ENCODE measurements at places on chromosomes 16 and 17.

DNA sequence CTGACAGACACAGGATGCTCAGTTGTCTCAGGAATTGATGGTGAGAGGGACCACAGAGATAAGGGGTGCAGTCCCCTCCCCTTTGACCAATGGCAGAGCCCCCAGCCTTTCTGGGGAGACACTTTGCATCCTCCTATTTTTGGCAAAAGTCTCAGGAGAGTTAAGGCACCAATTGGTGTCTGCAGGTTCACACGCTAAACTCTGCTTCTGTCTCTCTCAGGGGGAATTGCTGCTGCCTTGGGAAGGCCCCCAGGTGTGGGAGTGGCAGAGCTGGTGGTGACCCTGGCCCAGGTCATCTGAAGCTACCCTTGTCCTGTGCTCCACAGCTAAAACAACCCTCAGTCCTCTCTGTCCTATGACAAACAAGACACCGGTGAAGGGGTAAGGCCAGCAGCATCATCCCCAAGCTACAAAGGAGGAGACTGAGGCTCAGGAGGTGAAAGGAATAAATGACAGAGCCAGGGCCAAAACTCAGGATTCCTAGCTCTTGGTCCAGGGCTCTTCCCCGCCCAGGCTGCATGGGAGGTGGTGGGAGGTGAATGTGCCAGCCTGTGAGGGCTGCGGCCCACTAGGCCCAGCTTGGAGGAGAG is 20.3 kb downstream of the OSBPL7 start:
- DNase-seq = no peak

DNA sequence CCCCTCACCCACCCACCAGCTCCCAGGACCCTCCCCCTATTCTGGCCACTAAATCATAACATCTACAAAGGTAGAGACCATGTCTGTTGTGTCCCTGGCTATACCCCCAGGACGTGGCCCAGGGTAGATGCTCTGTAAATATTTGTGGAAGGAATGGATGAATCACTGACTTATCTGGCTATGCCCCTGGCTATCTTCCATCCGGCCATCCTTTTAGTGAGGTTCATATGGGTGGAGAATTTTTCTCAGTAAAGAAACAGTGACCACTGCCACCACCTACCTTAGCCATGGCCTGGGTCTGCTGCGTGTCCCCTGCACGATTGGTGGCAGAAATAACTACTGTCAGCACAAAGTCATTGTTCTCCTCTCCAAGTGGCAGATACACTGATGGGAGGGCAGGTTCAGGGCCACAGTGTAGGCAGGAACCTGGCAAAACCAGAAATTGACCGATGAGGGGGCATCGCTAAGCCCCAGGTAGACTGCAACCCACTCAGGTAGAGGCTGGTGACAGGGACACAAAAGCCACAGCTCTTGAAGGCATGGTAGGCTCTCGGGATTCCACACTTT is 63.1 kb upstream of the BCO1 start:
- DNase-seq = no peak

DNA sequence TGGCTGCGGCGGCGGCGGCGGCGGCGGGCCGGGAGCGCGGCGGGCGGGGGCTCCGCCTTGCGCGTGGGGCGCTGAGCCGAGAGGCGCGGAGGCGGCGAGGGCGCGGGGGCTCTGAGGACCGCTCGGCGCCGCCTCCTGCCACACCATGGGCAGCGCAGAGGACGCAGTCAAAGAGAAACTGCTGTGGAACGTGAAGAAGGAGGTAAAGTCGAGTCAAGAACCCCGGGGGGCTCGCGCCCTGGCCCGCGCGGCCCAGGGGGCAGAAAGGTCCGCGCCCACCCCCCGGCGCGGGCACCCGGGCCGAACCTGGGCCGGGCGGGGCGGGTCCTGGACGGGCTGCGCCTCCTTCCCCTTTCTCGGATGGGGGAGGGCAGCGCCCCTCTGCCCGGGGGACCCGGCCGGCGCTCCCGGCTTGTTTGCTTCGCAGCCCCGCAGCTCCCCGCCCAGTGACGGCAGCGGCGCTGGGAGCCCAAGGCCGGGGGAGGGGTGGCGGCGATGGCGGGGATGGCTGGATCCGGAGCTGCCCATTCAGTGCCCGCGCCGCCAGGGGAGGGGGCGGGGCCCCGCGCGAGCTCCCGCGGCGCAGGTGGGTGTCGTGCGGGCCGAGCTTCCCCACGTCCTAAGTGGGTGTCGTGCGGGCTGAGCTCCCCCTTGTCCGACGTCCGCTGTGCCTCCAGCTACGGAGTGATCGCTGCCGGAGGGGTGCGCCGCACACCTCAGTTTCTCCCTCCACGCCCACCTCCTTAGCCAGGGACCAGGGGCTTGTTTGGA is 428 bp downstream of the SGSM2 start:
- no peak for DNase-seq

DNA sequence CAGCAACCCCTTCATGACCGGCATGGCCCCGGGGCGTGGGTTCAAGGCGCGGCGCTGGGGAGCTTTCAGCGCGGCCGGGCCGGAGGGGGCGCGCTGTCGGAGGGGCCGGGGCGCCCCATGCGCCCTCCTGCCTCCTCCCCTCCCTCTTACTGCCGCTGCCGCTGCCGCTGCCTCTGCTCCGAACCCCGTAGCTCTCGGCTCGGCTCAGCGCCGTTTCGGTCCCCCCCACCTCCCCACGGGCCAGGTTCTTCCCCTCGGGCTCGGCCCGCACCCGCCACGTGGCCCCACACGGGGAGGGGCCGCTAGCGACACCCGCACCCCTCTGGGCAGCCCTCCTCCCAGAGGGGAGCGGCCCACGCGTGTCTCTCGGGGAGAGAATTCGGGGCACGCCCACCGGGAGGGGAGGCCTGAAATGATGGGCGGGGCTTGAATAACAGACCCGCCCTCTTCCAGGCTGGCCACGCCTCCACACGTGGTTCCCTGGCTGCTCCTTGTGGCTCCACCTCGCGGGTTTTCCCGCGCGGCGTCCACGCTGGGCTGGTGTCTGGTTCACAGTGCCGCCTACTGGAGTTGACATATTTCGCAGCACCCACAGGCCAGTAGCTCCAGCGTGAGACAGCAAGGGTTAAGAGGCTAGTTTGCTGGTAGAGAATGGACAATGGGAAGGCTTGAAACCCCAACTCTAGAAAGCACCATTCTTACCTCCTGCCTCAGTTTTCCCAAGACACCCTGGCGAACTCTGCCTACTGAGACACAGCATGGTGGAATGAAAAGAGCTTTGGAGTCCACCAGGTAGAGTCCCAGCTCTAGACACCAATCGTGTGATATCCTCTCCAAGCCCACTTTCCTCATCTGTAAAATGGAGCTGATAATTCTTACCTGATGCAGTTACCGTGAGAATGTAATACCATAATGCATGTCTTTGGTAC is at the start of gene KCNH4:
TSS of gene KCNH4 (minus strand) at position 221 of the 929 bp plus-strand sequence. CDS start at position 24, 197 bp downstream.
- DNase-seq = peak; percentile 66

DNA sequence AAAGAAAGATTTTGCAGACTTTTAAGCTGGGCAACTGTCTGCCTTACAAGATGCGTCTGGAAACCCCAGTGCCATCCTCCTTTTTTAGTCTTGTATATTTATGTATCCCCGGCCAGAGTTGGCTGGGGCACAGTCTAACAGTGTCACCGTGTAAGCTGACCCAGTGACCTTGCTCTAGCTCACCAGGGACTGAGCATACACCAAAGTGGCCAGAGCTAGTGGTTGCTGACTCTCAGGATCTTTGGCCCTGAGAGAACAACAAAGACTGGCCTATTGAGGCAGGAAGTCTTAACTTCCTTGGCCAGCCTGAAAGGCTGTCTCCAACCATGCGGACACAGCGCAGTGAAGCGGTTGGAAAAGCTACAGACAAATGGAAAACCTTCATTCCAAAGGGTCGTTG is 745.2 kb downstream of the WWOX start:
- DNase-seq = no peak

GRCh38 chr16:77480681-77481315 is 46.0 kb upstream of the ADAMTS18 start:
- no peak for DNase-seq

DNA sequence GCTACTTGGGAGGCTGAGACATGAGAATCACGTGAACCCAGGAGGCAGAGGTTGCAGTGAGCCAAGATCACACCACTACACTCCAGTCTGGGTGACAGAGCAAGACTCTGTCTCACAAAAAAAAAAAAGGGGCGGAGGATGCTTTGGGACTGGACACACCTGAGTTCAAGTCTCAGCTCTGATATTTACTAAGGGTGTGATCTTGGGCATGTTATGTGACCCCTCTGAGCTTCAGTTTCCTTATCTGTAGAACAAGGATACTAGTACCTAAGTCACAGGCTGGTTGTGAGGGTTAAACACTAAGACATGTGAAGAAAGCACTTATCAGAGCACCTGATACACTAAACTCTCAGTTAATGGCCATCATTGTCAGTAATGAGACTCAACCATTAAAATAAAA is 25.9 kb downstream of the HOXB1 start:
- no peak for DNase-seq

- no peak for DNase-seq
These were observed 583.4 kb upstream of the PSMD7 start for GRCh38 chr16:73713251-73713650.

GRCh38 chr17:39740357-39741111 is 2.8 kb downstream of the GRB7 start:
- no peak for DNase-seq

DNA sequence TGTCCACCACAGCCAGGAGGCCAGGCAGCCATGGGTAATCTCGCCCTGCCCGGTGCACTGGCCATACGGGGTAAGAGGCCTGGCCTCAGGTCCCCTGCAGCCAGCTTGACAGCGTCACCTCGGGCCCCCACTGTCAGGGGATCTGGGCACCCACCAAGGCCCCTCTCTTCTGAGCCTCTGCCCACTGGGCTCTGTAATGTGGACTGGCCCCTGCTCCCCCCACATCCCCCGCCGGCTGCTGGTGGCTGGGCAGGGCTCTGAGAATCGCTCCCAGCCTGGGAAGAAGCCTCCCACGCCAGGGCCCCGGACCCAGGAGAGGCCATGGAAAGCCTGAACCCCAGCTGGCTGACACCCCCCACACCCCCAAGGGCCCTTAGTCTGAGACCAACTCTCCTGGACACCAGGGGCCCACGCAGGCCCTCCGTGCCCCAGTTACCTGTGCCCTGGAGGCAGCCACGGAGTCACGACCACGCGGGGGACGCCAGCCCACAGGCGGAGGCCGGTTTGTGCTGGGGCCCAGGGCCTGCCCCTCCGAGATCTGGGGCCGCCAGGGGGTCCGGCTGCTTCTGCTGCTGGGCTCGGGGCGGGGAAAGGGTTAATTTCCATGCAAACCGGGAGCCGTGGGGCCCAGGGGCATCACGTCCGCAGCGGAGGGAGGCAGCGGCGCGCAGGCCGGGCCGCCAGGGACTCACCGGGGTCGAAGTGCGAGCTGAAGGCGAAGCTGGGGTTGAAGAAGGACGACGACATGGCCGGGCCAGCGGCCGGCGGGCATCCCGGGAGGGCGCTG is at the start of gene PVALEF:
TSS of gene PVALEF (plus strand) at position 262 of the 787 bp plus-strand sequence. CDS start 15,720 bp downstream, outside the sequence.
- DNase-seq = no peak

DNA sequence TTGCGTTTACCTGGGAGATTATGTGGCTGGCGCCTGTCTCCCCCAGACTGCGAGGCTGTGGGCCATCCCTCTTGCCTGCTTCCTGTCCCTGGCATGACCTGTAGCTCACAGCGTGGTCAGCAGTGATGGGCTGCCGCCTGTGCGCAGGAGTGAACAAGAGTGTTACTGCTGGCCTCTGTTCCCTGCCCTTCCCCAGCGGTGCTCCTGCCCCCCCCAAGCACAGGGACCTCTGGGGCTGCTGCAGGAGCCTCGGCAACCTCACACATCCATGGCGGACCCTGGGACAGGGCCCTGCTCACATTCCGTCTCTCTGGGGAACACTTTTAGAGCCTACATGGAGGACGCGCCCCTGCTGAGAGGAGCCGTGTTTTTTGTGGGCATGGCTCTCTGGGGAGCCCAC is 10.6 kb downstream of the TSC2 start:
- DNase-seq = no peak

GRCh38 chr17:8004899-8005298 is 2.5 kb downstream of the GUCY2D start:
- DNase-seq = no peak

- no peak for DNase-seq
These were observed 64.2 kb upstream of the DOC2B start for GRCh38 chr17:245611-246010.

GRCh38 chr17:74514632-74515334 is 16.5 kb downstream of the CD300LB start:
- no peak for DNase-seq

DNA sequence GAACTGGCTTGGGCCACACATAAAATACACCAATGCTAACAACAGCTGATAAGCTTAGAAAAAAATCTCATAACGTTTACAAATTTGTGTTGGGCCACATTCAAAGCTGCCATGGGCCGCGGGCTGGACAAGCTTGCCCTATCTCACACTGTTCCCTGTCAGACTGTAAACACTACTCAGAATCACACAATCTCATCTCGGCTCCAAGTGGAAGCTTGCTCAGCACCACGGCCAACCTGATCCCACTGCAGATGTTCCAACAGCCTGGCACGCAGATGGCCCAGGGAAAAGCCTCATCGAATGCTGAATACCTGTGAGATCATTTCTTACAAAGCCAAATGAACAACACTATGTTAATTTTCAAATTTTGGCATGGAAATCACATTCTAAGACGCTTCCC is 125.8 kb downstream of the ANKRD11 start:
- DNase-seq = no peak

- no peak for DNase-seq
These were observed 31.3 kb upstream of the RASD1 start for GRCh38 chr17:17527534-17527933.

DNA sequence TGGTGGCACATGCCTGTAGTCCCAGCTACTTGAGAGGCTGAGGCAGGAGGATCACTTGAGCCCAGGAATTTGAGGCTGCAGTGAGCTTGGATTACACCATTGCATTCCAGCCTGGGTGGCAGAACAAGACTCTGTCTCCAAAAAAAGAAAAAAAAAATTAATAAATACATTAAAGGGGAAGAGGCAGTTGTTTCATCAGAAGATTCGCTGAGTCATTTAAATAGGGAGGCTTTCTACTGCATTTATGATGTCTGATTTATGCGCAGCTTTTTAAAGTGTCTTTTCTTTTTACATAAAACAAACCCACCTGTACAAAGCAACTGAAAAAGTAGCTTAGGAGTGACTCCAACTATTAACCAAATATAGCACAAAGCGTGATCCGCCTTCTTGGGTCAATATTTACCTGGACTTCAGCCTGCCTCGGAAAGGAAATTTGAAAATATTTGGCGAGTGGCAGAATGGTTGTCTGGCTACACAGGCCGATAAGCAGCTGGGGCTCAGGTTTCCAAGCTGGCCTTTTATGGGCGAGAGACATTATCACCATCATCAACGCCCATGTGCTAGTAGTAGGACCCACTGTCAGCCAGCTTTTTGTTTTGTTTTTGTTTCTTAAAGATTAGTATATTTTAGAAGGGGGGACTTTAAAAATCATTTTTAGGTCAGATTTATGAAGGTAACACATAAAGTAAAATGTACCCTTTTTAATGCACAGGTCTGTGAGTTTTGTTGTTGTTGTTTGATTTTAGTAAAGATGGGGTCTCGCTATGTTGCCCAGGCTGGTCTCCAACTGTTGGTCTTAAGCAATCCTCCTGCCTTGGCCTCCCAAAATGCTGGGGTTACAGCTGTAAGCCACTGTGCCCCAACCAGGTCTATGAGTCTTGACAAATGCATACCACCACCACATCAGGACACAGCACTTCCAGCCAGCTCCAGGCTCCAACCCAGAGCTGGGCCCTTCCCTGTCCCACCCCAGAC is 42.5 kb upstream of the RASD1 start:
- DNase-seq = no peak

Measured in activated naive CD4-positive, alpha-beta T cell (primary cell).